Activated CD8-positive, alpha-beta T cell treated with anti-CD3 and anti-CD28 coated beads for 36 hours (primary cell): ENCODE measurements at places on chromosomes 11 and 22. TPM values are rescaled to one million over a fixed set of nuclear protein-coding genes. Genes with fewer than 3 reads are reported as not detected.

The GGTLC3 gene
- not detected for total RNA-seq

The CDCA5 gene
- total RNA-seq: 112 TPM

The MMP1 gene
- not detected for total RNA-seq

The GPHA2 gene
- total RNA-seq: not detected

The LYVE1 gene
- not detected for total RNA-seq

The TUBA8 gene
- total RNA-seq: 0.56 TPM

The UBQLN3 gene
- not detected for total RNA-seq

The TPBGL gene
- 0.20 TPM for total RNA-seq

The GNAZ gene
- 0.56 TPM for total RNA-seq

The MYO18B gene
- total RNA-seq: 1.6 TPM

The TOLLIP gene
- 32.4 TPM for total RNA-seq
